HFFc6 (cell line): ENCODE measurements at places on chromosomes 4 and X.

DNA sequence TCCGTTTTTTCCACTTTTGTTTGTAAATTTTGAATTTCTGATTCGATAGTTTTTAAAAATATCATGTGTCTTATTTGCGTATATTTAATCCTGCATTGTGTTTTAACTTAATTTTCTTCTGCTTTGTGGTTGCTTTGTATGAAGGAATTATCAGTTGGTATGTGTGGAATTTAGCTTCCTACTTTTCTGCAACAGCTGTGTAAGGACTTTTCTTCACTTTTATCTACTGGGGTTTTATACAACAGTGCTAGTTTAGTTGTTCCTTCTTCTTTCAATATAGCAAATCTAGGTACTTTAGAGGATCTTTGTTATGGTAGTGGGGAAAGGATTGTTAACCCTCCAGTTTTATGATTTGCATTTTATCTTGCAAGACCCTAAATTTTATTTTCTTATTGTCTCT is 410.3 kb downstream of the CCSER1 start:
- no peak for DNase-seq
- no peaks in the 10 kb centered on the region for H3K27me3 ChIP-seq
- no peaks in the 10 kb centered on the region for H3K4me1 ChIP-seq
- H3K4me3 ChIP-seq = no peak overlapping the region
- H3K27ac ChIP-seq = no peak overlapping the region

GRCh38 chr4:3716631-3717235 is 49.5 kb upstream of the ADRA2C start:
- H3K36me3 ChIP-seq = peaks cover 5% of the 10 kb centered on the region
- peaks cover 28% of the 10 kb centered on the region for H3K27me3 ChIP-seq
- no peak for DNase-seq

DNA sequence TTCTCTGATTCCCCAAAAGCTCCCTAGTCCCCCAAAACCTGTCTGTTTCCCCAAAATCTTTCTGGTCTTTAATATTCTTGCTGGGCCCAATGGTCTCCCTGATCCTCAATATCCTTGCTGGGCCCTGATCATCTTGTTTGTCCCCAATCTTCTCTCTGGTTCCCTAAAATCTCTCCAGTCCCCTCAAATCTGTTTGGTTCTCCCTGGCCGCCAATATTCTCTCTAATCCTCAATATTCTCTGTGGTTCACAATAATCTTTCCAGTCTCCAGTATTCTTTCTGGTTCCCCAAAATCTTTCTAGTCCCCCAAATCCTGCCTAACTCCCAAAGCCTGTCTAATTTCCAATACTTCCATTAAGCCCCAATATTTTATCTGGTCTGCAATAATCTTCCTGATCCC is 18.5 kb downstream of the P2RY8 start:
- H3K4me3 ChIP-seq = no peak overlapping the region
- no peaks in the 10 kb centered on the region for H3K4me1 ChIP-seq
- H3K27ac ChIP-seq = no peak overlapping the region

DNA sequence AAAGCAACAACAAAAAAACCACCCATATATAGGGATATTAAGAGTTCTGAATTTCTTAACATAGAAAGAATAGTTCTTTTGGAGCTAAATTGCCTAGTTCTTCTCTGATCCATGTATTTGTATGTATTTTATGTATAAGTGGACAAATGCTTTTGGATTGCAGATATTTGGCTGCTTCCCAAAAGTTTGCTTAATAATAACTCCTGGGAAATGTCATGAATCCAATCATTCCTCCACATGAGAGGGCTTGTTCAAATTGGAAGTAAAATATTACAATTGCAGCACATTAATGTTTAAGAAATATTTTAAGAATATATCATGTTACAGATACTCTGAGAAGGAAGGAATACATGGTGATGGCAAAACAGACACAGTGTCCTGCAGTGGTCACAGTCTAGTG is 71.5 kb upstream of the PAGE3 start:
- H3K27ac ChIP-seq = no peak overlapping the region
- H3K4me1 ChIP-seq = no peaks in the 10 kb centered on the region
- no peak for DNase-seq

- H3K27me3 ChIP-seq = peaks cover 5% of the 10 kb centered on the region
- peak; percentile 15 for DNase-seq
- no peak overlapping the region for H3K4me3 ChIP-seq
- peaks cover 7% of the 10 kb centered on the region for H3K4me1 ChIP-seq
Observed at GRCh38 chr4:138981930-138982390, 33.6 kb upstream of the NOCT start.
